Left ventricle myocardium superior (tissue), 1 donor: ENCODE measurements at places on chromosomes 6 and 20. TPM values are rescaled to one million over a fixed set of nuclear protein-coding genes. Genes with fewer than 3 reads are reported as not detected.

GRCh38 chr6:84408028-84408427 is 180.6 kb upstream of the CEP162 start:
- no peak for DNase-seq

DNA sequence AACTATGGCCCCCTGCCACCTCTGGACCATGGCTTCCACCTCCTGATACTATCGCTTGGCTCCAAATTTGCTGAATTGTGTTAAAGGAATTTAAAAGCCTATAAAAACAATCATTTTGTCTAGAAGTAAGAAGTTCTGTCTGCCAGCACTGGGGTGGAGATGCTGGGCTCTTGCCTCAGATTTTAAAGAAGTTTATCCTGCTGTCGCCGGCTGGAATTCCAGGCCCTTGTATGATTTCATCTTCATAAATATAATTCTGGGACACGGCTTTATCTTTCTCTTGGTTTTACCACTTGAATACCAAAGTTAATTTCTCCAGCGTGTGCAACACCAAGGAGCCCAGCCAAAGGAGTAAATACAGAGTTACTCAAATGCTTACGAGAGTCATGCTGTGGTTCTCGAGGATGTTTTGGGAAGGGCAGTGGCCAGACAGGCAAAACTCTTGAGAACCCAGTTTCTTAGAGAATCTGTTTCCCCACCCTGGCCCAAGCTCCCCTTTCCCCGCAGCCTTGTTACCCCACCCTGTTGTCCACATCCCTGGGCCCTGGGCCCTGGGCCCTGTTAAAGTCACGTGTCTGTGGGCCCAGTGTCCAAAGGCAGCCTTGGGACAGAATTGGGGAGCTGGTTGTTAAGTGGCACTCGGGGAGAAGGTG is 31.9 kb downstream of the C6orf89 start:
- peak; percentile 44 for DNase-seq

DNA sequence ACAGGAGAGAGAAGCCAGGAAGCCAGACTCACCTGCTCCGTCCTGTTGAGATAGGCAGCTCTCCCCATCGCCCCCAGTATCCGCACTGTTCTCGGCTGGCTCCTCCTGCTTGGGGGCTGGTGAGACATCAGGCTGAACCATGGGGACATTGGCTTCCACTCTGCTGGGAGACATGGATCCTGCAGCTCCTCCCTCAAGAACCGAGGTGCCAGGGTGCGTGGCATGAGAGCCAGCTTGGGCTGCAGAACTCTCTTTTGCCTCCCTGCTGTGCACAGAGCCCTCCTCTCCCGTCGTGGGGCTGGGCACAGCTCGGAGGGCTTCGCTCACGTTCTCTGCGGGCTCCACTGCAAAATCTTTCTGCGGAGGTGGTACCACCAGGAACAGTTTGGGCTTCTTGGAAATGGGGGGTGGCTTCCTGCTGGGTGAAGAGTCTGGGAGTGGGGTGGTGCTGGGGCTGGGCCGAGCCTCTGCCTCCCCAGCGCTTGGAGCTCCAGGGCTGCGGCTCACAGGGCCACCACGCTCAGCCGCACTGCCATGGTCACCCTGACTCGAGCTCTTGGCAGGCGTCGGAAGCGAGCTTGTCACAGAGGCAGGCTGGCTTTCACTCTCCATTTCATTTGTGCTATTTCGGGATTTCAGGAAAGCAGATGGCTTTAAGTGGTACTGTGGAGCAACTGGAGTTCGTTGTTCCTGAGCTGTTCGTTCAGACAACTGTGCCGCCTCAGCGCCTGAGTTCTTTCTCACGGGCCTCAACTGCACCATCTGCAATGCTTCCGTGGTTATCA is 26.5 kb downstream of the HEBP2 start:
- DNase-seq, result peak; percentile 81

- no peak for DNase-seq
Observed at GRCh38 chr6:138035070-138035469, 72.1 kb downstream of the PERP start.

- peak; percentile 60 for DNase-seq
Observed at GRCh38 chr6:33620158-33620855, 815 bp upstream of the ITPR3 start.

DNA sequence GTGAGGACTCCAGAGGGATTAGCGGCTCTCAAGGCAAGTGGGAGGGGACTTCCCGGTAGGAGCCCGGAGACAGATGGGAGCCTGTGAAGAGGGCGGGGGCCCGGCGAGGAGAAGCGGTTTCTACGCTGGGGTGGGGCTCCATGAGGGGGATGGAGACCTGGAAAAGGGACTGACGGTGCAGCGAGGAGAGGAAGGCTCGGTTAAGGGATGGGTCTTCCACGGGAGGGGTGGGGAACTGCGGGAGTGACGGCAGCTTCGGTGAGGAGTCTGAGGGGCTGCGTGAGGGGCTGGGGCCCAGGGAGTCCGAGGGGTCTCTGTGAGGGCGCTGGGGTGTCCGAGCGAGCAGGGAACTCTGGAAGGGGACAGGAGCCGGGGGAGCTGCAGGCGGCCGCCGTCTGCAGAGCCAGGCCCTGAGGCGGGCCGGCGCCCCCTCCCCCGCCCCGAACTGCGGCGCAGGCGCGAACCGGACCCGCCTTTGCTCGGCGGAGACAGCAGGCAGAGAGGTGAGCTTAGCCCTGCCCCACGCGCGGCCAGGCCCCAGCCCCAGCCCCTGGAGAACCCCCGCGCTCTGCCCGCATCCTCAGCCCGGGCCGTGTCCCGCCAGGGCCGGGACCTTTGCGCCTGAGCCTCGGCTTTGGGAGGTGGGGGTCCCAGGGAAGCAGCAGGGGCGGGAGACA is at the start of gene NRSN2:
NRSN2 (plus strand) TSS at position 472 of the 677 bp plus-strand sequence. CDS start 2,533 bp downstream, outside the sequence.
- peak; percentile 76 for DNase-seq

DNA sequence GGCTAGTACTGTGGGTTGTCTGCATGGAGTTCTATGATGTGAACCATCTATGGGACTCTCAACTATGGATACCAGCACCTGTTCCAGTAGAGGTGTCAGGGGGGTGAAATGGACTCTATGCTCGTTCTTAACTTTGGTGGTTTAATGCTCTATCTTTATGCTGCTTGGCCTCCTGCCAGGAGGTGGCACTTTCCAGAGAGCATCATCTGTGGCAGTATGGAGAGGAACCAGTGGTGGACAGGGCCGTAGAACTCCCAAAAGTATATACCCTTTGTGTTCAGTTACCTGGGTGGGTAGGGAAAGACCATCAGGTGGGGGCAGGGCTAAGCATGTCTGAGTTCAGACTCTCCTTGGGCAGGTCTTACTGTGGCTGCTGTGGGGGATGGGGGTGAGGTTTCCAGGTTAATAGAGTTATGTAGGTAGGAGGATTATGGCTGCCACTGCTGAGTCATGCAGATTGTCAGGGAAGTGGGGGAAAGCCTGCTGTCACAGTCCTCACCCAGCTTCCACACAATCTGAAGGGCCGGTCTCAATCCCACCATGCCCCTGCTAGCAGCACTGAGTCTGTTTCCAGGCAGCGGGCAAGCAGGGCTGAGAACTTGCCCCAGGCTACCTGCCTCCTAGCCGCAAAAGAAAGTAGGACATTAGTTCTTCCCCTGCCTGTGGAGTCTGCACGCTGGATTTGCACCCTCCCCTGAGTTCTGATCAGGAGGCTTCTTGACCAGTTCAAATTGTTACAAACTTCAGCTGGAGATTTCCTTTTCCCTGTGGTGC is 284.0 kb downstream of the KCNQ5 start:
- DNase-seq, result no peak

- no peak for DNase-seq
Observed at GRCh38 chr6:139625998-139626975, 251.8 kb upstream of the CITED2 start.

DNA sequence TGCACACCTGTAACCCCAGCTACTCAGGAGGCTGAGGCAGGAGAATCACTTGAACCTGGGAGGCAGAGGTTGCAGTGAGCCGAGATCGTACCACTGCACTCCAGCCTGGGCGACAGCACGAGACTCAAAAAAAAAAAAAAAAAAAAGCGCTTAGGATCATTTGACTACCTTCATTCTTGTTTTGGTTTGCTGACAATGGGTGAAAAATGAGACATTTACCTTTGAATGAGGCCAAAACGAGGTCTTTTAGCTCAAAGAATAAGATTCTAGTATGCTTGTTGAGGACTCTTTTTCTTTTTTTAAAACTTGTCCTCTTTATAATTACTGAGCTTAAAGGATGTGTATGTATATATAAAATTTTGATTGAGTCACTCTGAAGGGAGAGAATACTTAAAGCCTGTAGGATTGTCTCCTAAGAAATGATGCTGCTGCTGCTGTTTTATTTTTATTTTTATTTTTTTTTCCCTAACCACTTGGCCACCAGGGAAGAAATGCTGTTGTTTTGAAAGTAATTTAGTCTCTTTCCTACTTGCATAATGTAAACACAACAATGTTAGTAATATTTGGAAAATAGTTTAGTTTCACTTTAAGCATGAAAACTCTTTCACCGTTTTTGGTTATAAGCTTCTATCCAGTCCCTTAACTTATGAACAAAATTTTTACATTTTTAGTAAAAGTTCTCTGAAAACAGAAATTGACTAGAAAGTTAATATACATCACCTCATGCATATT is 7.9 kb downstream of the UBR2 start:
- no peak for DNase-seq

GRCh38 chr6:49329186-49329585 is 133.9 kb downstream of the MMUT start:
- DNase-seq, result no peak

DNA sequence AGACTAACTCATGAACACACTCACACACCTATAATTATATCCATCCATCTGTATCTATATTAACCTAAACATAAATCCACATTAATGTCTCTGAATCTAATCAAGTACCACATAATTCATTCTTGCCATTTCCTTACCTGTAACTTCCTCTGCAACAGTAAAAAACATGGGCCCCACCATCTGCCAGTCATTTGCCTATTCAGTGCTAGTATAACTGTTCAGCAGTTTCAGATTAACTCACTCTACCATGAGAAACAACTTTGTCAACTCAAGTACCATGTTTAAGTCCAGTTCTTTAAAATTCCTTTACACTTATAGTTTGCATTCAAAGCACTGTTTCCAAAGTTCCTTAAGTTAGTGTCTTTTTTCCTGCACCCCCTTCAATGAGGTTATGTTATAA is 68.8 kb downstream of the LAMP5 start:
- DNase-seq, result no peak

DNA sequence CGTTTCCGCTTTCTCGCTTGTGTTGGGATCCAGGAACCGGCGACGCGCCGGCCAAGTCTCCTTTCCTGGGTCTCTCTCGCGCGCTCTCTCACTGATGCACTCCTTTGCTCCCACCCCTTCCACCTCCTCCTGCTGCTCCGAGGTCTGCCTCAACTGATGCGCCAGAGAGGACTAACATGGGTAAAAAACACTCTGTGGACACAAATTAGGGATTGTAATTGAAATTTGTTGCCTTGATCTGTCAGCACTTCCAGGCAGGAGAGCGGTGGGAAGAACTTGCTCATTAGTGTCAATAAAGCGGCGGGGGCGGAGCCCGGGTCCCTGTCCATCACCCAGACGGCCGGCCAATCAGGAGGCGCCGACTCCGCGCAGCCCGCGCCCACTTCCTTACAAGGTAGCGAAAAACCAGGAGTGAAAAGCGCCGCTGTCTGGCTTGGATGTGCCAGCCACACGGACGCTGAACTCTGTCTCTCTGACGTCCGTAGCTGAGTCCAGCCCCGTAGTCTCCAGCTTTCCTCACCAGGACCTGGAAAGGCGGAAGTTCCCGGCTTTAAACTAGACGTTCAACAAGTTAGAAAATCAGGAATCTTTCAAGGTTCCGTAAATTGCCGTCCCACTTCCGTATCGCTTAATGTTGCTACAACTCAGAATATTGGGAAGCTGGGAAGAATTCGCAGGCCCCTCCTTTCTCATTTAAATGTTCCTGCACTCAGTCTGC is at the start of gene TBX18:
TBX18 (minus strand) TSS at position 267 of the 718 bp plus-strand sequence. CDS start 417 bp downstream, outside the sequence.
- peak; percentile 95 for DNase-seq

GRCh38 chr6:107418118-107418517 is 41.2 kb downstream of the PDSS2 start:
- DNase-seq, result no peak

DNA sequence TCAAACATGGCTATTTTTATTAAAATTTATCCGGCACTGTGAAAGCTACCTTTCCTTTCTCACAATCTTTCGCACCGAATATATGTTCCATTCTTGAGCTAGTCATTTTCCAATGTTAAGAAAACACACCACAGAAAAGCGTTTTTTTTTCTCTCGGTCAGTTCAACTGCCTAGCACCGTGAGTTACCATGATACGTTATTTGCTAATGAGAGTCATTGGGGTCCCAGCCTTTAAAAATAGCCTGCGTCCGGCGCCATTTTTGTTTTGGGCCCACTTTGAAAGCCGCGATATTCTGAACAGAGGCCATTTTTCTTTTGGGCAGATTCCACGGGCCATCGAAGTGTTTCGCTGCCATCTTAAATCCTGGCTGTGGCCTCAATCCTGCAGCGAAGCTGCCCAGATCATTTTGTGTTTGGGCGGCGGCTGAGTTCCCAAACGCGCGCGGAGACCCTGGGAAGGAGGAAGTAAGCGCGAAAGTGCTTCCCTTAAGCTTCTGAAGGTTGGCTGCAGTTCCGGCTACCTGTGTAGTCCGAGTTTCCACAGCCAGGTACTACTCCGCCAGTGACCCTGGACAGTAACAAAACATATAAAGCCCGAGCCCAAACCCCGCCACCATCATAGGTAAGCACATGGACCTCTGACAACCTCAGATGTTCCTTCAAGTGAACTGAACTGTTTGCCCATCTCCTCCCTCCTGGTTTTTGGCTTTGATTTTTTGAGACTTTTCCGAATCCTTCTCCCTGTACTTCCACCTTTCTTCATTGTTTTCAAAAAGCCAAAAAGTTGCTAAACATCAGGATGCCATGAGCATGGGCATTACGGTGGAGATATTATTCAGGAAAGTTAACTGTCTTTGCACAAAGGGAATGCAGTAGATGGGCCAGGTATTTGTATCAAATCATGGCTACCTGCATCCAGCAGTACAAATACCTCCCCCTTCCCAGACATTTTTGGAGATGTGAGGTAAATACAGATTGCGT is at the start of gene SLX4IP:
SLX4IP (plus strand) TSS at position 474 of the 981 bp plus-strand sequence. CDS start 22,900 bp downstream, outside the sequence.
- DNase-seq, result peak; percentile 90

- DNase-seq, result no peak
Observed at GRCh38 chr6:29531668-29532067, 27.9 kb downstream of the UBD start.

DNA sequence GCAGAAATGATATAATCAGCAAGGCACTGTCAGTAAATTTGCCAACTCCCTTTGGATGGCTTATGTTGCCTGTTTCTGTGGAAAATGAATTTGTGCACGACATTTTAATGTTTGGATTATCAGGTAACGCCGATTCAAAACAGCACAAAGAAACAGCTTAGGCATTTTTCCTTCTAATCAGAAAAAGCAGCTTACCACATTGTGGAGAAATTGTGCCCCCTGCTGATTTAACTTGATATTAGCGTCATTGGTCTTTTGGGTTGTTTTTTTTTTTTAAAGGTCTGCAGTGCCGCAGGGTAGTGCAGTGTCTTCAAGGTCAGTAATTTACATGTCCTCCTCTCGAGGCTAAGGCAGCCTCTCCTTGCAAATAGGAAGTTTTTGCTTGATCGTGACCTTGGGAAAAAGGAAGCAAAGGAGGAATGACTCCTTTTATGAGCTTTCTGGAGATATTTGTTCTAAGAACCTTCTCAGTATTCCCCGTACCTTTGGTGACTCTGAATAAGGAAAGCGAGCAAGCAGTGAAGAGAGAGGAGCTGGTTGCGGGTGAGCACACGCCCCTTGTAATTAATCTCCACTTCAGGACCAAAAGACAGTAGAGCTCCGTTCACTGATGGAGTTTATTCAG is 79.1 kb downstream of the ELOVL4 start:
- DNase-seq, result no peak

GRCh38 chr20:62301111-62301668 is 1.6 kb upstream of the ADRM1 start:
- no peak for DNase-seq

The CST9 gene
- total RNA-seq, result not detected

The NR2E1 gene
- not detected for total RNA-seq

The BTNL2 gene
- not detected for total RNA-seq

The SRSF12 gene
- total RNA-seq, result 0.07 TPM
